ENCODE measurements at places on chromosomes 3 and 15.

- no peak for DNase-seq
Measured at GRCh38 chr3:71543371-71544016, 40.0 kb downstream of the FOXP1 start.

DNA sequence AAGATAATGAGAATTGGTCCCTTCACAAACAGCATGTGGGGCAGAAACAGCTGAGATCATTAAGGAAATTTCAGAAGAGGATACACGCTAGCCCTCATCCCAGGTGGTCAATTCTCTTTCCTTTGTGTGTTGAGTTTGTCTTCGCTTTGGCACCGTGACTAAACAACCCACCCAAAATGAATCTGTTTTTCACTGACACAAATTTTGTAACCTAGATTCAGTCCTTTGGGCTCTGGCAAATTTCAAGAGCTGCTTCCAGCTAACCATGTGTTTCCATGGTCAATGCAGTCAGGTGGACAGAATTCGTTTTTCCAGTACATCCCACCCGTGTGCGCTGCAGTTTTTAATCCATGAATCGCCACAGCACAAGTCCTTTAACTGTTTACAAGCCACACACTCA is 435.4 kb downstream of the WDR72 start:
- peak; percentile 71 for DNase-seq

DNA sequence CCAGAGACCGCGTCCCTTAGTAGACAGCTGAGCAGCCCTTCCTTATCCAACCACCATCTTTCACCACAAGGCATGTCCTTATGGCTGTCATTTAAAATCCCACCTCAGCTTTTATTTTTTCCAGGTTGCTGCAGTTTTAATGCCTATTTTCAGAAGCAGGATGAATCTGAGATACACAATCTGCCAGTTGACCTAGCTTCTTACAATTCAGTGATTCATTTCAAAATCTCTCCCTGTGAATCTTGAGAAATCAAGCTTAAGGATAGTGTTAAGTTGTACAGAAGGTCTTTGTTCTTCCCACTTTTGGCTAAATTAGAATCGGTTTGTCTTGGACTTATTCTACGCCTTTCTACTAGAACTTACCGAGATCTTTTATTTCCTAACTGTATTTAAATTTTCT is 522.3 kb upstream of the CFAP20DC start:
- no peak for DNase-seq

DNA sequence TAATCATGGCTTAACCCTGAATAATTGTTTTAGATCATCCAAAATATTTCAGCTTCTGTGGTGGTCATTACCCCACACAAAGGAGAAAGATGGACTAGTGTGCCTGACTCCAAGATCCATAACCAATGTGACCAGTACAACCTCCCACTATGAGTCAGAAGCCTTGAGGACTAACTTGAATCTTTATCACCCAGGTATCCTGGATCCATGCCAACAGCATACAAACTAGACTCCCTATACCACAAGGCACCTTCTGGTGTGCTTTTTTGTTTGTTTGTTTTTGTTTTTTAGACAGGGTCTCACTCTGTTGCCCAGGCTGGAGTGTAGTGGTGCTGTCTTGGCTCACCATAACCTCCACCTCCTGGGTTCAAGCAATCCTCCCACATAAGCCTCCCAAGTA is 317.7 kb downstream of the VPS13C start:
- no peak for DNase-seq

DNA sequence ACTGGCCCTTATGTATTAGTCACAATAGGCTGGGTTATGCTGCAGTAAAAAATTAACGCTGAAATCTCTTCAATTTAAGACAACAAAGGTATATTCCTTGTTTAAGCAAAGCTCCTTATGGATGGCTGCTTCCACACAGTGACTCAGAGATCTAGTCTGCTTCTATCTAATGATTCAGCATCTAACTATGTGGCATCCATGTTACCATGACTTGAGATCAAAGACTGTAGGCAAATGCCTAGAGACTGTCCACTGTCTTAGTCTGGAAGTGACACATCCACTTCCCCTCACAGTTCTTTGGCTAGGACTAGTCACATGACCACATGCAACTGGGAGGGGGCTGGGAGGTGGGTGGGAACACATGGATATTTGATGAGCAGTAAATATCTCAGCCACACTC is 61.3 kb upstream of the PSMD6 start:
- DNase-seq: no peak

GRCh38 chr3:181722156-181722555 is 10.4 kb downstream of the SOX2 start:
- DNase-seq: peak; percentile 94

- DNase-seq: no peak
Measured at GRCh38 chr3:194470615-194471014, 16.2 kb downstream of the ATP13A3 start.

- DNase-seq: no peak
Measured at GRCh38 chr15:57393061-57393460, 16.8 kb downstream of the CGNL1 start.

- no peak for DNase-seq
Measured at GRCh38 chr3:119831022-119831421, 49.1 kb downstream of the NR1I2 start.

- DNase-seq: no peak
Measured at GRCh38 chr15:94387849-94388441, 156.6 kb downstream of the MCTP2 start.

GRCh38 chr15:59138243-59138642 is 33.3 kb downstream of the CCNB2 start:
- DNase-seq: no peak

DNA sequence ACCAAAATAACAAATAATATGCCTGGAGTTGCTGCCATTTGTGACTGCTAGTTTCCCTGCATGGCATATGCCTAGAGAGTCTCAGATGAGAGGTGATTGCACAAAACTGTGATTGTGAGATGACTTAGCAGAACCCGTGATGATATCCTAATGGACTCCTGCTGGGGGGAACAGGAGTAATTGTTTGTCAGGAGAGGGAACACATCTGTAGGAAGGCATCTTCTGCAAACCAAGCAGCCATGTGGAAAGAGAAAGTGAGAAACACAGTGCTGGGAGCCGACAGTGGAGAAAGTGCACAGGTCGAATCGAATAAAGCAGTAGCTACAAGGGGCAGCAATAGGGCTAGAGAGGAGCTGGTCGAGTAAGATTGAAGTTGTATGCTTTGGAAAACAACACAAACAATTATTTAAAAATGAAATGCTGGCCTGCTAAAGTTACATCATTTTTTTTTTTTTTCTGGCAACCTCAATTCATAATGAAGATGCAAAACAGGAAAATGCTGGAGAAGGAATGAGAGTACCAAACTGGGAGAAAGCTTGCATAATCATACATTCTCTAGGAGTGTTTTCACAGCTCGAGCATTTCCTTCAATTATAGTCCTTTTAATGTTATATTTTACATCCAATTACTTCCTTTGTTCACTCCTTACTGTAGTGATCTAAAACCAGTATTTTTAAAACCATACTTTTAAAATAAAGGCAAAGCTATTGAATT is 494.2 kb upstream of the AGTR1 start:
- DNase-seq: peak; percentile 34

- no peak for DNase-seq
Measured at GRCh38 chr3:160612386-160613075, 47.2 kb upstream of the KPNA4 start.

All from brain (organoid and tissue), 16 donors.